NCI-H1105 treated with DMSO at 0.1 percent for 48 hours (cell line): ENCODE measurements at places on chromosomes 11 and 22.

- no peak for DNase-seq
These were observed 71.9 kb downstream of the FBXO7 start for GRCh38 chr22:32546496-32546895.

- no peak for DNase-seq
These were observed 26.7 kb upstream of the RASL10A start for GRCh38 chr22:29342177-29342576.

GRCh38 chr11:12126344-12127019 is 16.1 kb downstream of the MICAL2 start:
- no peak for DNase-seq

- no peak for DNase-seq
These were observed 1.9 kb upstream of the HEPN1 start for GRCh38 chr11:124917115-124917637.

DNA sequence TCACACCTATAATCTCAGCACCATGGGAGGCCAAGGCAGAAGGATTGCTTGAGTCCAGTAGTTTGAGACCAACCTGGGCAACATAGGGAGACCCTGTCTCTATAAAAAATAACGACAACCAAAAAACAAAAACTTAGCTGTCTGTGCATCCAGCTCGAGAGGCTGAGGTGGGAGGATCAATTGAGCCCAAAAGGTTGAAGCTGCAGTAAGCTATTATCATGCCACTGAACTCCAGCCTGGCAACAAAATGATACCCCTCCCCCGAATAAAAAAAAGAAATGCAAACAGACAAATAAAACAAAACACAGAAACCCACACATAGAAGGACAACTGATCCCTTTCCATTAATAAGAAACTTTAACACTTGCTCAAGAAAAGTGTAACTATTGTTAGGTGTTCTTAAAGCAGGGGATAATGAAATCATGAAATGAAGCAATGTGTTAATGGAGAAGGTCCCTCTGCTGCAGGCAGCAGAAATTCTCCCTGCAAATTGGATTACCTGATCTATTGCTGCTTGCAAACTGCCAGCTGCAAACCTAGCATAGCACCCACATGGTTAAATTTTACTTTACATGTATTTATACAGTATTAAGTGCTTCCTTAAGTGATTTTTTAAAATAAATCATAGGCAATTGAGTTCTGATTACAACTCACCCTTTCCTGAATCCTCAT is 226.3 kb downstream of the SBF2 start:
- DNase-seq, result no peak

GRCh38 chr11:8610532-8611116 is 16.6 kb upstream of the STK33 start:
- peak; percentile 76 for DNase-seq

DNA sequence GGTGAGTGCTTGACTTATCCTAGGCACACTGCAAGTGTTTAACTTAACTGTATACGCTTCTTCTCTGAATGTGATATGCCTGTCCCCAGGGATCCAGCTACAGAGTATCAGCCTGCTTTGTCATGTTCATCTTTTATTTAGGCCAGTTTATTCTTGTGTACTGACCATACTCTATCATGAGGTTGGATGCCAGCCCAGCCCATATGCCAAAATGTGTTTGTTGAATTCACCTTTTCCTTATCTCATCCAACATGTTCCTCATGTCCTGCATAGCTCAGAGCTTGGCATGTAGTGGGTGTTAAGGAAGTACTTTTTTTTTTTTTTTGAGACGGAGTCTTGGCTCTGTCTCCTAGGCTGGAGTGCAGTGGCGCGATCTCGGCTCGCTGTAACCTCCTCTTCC is 116.2 kb downstream of the NCAM1 start:
- no peak for DNase-seq
